BJ (cell line): ENCODE measurements at places on chromosomes 7 and 10. TPM values are rescaled to one million over a fixed set of nuclear protein-coding genes. Genes with fewer than 3 reads are reported as not detected.

- DNase-seq = no peak
Measured at GRCh38 chr7:23107781-23108180, 2.2 kb downstream of the KLHL7 start.

CCL26 gene
- 0.26 TPM in 1 of 2 replicates, not detected in the other for polyA plus RNA-seq

DNA sequence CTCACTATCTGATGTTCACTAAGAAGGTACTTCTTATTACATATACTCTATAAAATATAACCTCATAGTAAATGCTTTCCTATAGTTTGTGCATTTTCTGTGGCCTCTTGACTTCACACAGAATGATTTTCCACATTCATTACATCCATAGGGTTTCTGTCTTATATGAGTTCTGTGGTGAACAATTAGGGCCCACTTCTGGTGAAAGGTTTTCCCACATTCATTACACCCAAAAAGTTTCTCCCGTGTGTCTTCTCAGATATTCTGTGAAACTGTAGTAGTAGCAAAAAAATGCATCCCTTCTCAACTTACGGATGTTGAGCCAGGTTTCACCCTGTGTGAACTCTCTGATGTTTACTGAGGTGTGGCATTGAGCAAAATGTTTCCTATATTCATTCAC lies 119.3 kb downstream of the ZNF33B start:
- DNase-seq = no peak

- no peak for DNase-seq
Measured at GRCh38 chr7:100951172-100951571, 1.8 kb downstream of the MUC3A start.

SPDYE18 gene
- 0.23 and 0.29 TPM in 2 replicates for polyA plus RNA-seq

GRCh38 chr7:127967281-127967680 lies 64.0 kb downstream of the LRRC4 start:
- no peak for DNase-seq

- no peak for DNase-seq
Measured at GRCh38 chr7:147332988-147333387, 1216.4 kb downstream of the CNTNAP2 start.
